Naive thymus-derived CD8-positive, alpha-beta T cell (primary cell): ENCODE measurements at places on chromosomes 4 and X. TPM values are rescaled to one million over a fixed set of nuclear protein-coding genes. Genes with fewer than 3 reads are reported as not detected.

DNA sequence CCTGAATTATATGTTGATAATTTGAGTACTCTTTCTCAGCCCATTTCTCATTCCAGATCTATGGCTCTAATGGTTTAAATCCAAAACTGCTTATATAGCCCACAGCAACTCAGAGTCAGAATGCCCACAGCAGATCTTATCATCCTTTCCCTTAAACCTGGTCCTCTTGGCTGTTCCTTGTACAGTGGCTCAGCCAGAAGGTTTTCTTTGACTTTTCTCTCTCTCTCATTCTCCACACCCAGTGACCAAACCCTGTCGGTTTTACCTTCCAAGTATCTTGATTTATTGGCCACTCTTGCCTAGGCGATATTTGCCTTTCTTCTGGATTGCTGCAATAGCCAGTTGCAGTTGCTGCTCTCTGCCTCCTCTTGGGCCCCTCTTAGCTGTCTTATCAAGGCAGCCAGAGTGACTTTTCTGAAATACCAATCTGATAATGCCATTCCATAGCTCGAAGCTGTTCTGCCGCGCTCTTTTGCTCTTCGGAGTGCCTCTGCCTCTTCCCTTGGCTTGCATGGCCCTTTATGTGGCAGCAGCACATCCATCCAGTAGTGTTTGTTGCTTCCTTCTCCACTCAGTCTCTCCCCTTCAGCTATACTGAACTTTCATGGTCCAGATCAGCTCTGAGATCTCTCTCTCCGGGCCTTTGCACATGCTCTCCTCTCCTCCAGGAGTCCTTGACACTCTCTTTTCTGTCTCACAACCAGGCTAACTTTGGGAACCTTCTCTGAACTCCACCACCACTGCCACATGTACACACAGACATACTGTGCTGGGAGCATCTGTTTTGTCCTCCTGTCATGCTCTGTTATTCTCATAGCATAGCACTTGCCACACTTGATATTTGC, 11.8 kb downstream of the GAB1 start:
- no peak for DNase-seq

DNA sequence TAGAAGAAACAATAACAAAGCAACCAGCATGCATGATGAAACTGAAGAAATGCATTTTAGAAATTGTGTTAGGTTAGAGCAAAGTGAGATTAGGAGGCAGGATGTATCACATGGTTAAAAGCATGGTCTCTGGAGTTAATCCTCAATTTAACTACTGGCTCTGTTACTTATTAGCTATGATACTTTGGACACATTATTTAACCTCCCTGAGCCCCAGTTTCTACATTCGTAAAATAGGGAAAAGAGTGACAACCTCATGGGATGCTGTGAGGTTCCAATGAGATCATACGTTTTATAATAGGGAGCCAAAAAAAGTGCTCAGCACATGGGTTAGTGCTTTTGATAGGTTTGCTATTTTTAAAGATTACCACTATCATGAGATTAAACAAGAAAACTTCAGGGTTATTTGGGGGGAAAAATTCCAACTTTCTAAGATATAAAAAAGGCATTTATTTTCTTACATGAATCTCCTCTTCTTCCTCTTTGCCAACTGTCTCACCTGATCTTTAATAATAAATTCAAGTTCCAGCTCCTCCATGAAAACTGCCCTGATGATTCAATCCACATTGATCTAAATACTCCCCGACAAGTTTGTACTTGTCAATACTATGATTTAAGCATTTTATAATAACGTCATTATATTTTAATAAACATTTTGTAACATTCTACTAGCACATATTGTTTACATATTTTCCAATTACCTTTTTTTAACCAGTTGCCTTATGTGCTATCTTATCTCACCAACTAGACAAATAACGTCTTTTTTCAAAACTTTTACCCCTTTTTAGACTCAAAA, 4.6 kb downstream of the SEC31A start:
- no peak for DNase-seq

DNA sequence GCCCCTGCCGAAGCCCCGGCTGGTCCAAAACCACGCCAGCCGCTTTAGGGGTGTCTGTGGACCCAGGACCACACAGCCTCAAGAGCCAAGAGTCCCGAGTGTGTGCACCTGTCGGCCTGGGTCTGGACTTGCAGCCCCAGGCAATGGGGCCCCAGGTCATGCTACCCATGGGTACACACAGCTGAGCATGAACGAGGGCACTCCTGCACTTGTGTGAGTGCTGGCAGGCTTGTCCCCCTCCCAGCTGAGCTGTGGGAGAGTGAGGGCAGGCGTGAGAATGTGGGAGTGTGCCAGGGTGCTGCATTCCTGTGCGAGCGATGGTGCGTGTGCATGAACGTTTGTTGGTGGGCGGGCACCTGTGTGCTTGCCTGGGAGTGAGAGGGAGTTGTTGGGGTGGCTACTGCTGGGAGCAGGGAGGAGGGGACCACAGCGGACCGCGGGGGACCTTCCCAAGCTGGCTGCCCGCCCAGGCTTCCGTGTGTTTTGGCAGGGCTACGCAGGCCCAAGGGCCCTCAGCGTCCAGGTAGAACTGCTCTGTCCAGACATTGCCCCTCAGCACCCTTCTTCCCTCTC, 30.8 kb downstream of the BLOC1S4 start:
- DNase-seq = no peak

GRCh38 chr4:109729117-109729717, 653 bp downstream of the PLA2G12A start:
- DNase-seq = no peak

PLCXD1 gene
- 9.2 TPM for polyA plus RNA-seq

CORIN gene
- not detected for polyA plus RNA-seq

CT45A10 gene
- polyA plus RNA-seq = not detected
